ENCODE measurements at places on chromosomes 2 and 18. TPM values are rescaled to one million over a fixed set of nuclear protein-coding genes. Genes with fewer than 3 reads are reported as not detected.

- DNase-seq = no peak
These were observed 3.0 kb downstream of the SCG2 start for GRCh38 chr2:223598994-223599639.

DNA sequence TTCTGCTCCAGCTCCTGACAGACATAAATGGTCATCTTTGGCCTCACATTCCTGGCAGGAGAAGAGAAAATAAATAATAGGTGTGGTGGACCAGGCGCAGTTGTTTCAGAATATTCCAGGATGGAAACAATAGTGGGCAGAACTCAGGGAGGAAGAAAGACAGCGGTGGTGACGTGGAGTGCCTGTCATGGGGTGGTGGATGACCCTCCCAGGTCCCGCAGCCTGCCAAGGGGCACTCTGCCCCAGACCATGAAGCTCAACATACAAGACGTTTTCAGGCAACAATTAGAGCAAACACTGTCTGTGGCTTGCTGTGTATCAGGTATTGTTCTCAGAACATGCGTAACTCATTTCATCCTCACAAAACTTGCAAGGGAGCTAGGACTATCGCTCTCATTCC lies 50.9 kb downstream of the TFCP2L1 start:
- no peak for DNase-seq

DNA sequence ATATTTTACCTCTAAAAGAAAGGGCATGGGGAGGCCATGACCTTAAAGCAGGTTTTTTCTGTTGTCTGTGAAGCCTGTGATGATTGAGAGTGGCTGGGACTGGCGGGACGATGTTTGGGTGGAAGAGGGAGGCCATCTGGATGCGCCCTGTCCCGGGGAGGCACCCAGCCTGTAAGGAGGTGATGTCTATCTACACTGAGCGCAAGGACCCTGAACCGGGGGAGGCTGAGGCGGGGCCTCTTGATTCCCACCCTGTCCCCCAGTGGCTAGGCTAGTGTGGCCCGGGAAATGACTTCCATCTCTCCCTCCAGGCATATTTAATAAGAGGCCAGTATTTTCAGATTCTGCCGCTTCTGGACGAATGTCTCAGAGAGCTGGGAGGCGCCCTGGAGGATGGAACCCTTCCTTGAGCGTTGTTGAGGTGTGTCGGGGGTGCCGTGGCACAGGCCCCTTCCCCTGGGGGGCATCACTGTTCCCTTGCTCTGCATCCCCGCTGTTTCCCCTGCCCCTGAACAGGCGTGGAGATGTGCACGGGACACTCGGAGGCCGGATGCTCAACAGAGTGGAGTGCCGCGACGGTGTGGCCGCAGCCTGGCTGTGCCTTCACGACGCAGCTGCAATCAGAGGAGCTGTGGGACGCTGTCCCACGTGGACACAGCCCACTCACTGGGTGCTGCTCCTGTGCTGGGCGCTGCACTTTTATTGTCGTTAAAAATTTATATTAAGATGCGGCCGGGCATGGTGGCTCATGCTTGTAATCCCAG lies 185.4 kb downstream of the LDLRAD4 start:
- no peak for DNase-seq

DNA sequence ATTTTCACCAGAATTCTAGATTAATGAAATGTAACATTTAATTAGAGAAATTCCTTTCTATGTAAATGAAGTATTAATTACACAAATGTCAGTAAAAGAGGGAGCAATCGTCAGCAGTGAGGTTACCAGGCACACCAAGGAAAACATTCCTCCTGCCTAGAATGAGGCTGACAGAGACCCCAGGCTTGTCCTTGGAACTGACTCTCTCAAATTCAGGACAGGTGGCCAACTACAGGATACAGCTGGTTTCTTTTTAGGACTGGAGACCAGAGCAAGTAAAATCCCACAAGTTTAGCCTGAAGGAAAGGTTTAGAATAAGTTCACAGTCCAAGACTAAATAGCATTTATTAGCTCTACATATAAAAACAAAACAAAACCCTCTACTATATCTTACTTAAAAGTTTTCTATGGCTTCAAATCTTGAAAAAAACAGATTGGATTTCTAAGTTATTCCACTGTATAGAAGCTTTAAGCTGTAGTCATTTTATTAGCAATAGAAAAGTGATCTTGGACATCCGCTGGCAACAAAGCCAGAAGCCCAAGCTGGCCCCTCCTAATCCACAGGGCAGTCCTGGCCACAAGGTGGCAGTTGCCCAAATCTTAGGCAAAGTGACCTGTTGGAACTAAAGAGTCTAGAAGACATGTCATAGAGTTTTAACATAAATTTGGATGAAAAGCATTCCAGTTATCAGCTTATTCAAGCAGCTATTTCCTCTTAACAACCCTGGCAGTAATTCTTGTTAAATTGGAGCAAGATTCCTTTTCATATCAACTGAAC lies 81.0 kb downstream of the SP3 start:
- peak; percentile 34 for DNase-seq

DNA sequence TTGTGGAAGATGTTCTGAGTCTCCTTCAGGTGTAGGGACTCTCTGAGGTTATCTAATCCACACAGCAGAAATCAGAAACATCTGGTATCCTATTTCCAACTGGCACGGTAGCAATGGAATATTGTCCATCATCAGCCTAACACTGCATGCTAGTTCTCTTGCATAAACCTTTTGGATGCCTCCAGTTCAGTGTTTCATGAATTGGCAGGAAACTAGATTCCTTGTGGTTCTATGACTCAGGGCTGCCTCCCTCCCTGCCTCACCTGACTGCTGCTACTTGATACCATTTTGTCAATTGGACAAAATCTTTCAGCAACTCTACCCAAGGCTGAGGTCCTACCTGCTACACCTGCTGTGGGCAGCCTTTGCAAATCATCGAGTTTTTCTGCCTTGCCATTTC lies 130.9 kb downstream of the TPGS2 start:
- no peak for DNase-seq

DNA sequence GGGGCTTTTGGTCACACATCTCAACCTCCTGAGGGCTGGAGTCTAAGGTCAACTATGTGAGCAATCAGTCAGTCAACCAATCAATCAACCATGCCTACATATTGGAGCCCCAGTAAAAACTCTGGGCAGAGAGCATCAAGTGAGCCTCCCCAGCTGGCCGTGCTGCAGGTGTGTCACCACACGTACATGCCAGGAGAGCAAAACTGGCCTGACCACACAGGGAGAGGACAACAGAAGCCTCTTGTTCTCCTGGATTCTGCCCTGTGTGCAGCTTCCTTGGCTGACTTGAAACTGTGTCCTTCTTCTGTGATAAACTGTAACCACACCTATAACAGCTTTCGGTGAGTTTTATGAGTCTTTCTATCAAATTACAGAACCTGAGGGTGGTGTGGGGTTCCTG lies 25.9 kb downstream of the GPR35 start:
- no peak for DNase-seq

GRCh38 chr2:134207589-134208209 lies 46.2 kb upstream of the MGAT5 start:
- DNase-seq = peak; percentile 71

DNA sequence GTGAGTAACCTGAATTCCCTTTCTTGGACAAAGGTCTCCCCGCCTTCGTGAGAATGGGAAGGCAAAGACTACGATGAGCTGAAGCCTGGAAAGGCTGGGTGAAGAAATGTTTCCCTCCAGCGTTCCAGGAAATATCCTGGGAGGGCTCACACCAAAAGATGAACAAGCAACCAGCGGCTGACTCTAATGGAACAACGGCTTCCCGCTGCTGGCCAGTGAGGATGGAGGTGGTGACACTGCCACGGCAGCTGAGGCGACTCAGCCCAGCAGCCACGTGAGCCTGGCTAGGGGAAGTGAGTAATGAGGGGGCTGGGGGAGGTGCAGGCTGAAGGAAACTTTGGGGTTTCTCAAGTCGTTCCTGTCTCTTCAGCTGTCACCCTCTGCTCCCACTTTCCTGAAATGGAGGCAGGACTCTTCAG lies 105.0 kb upstream of the SMAD7 start:
- DNase-seq = no peak

- no peak for DNase-seq
These were observed 112.9 kb downstream of the SEPTIN10 start for GRCh38 chr2:109500910-109501309.

- DNase-seq = no peak
These were observed 5.3 kb downstream of the MAP4K3 start for GRCh38 chr2:39431592-39432316.

DNA sequence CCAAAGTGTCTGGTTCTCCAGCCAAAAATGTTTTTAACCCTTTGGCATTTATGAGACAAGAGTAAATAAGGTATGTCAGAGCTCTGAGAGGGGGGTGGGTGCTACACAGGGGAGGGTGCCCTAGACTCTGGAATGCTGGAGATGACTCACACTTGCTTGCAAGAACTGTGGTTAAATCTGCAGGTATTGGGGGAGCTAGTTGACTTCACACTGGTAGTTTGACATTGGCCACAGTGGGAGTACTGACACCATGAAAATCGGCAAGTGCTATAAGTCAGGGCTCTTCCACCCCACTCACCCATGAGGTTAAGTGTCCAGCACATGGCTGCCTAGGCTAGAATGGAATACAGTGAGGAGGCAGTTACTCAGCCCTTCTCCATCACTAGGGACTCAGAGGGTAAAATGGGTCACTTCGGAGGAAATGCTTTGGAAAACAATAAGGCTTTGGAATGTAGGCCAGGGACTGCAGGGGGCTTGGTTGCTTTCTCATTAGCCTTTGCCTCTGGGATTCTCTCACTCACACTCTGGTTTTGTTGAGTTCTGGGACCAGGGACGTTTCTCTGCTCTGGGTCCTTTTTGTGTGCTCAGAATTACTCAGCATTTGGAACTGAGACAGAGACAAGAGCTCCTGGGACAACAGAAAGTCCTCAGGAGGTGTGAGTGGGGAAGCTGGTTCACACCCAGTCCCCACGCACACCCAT lies 91.6 kb downstream of the ACKR3 start:
- no peak for DNase-seq

CDH7 gene
- total RNA-seq = 0.05 TPM

ZNF236 gene
- total RNA-seq = 9.7 TPM

FTCDNL1 gene
- total RNA-seq = 1.8 TPM

COX5B gene
- total RNA-seq = 633 TPM

DNER gene
- total RNA-seq = 0.27 TPM
